ENCODE measurements at places on chromosomes 11 and 22. TPM values are rescaled to one million over a fixed set of nuclear protein-coding genes. Genes with fewer than 3 reads are reported as not detected.

GRCh38 chr11:48022445-48022844, 42.1 kb downstream of the PTPRJ start:
- DNase-seq: no peak

DNA sequence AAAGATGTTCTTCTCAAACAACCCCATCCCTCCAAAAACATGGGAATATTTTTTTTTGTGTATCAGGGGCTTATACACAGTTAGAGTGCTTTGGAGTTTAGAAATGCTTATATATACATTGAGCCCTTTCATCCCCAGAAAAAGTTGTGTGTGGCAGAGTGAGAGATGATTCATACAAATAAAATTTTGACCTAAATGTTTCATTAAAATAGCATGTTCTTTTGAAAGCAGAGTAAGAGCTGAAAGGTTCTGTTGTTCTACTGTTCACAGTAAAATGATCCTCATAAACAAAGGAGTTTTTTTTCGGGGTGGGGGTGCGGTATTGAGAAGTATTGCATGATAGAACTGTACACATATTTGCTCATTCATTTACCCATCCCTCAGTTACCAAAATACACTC, 512.4 kb downstream of the DLG2 start:
- no peak for DNase-seq

- no peak for DNase-seq
Observed at GRCh38 chr22:42170946-42171345, 40.3 kb upstream of the CYP2D6 start.

- DNase-seq: no peak
Observed at GRCh38 chr11:92475819-92476218, 251.2 kb downstream of the FAT3 start.

DNA sequence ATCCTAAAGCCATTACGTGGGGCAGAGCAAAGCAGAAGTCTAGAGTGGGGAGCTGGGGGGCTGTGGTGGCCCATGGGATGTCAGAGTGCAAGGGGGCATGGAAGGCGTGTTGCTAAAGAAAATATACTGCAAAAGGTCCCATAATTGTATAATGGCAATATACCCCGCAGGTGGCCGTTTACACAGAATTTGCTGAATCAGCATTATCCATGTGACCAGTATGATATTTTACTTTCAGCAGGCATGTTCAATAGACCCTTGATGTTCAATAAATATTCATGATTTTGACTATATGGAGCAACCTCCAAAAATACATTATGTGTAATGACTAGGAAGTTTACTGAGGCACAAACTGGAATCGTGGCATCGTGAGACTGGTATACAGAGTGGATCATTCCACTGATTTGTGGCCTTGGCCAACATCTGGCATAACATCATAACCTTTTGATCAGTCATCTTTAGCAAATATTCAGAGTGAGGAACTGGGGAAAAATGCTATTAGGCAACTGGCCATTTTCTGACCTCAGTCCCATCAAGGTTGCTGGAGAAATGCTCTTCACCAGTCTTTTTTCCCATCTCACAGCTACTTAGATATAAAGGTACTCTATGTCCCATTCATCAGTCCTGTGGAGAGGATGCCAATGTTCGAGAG, 29.3 kb upstream of the PPP2R1B start:
- DNase-seq: no peak

DNA sequence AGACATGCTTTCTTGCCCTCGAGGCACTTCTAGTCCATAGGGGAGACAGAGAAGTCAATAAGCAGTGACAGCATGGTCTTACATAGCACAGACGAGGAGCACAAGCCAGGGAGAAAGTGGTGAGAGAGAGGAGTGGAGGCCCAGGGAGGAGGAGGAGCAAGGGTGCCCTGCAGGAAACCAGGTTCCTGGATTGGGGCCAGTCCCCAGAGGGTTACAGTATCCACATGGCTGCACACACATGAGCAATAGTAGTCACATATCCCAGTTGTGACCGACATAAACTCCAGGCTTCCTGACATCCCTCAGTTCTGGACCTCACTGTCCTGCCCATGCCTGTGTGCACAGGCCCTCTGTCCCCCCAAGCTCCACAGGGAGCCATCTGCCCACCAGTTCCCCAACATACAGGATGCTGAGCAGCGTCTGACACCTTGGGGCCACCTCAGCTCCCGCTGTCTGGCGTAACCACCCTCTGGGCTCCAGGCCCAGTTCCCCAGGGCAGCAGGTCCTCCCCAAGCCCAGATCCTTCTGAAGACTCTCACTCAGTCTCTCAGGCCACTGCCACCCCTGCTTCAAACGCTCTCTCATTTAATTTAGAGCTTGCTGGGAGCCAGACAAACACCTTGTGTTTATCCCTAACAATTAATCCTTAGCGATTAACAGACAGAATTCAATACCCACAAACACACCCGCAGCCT, 53.7 kb downstream of the DSCAML1 start:
- no peak for DNase-seq

DNA sequence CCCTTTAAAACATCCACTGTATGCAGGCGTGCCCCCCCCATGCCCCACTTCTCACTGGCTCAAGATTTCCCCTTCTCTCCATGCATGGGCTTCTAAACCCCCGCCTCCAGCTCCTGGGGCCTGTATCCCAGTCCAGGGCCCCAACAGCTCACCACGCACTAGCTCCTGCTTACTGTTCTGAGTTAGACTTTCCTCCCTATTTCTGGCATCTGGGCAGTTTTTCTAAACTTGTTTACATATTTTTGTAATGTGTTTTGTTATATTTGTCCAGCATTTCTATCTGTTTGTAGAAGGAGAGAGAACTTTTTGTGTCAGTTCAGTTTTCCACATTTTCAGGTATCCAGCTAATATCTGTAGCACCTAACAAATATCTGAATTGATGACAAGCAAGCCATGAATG, 178.5 kb downstream of the SPON1 start:
- DNase-seq: no peak

- no peak for DNase-seq
Observed at GRCh38 chr22:41619979-41620588, 759 bp downstream of the DESI1 start.

DNA sequence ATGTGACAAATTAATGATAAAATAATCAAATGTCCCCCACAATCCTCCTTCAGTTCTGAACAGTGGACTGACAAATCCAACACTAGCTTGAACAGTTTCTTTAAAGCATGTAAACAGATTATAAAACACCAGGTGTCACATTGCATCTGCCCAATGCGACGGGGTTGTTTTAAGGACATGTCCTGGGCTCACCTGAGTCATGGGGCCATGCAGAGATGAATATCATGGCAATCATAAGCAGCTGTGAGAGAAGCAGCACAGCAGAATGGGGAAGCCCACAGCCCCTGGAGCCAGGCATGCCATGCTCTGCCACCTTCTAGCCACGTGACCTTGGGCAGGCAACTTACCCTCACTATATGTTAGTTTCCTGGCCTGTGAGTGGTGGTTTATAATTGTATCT, 93.9 kb upstream of the KCNA4 start:
- DNase-seq: no peak

GRCh38 chr11:74494916-74495315, 1.4 kb upstream of the LIPT2 start:
- DNase-seq: no peak

DNA sequence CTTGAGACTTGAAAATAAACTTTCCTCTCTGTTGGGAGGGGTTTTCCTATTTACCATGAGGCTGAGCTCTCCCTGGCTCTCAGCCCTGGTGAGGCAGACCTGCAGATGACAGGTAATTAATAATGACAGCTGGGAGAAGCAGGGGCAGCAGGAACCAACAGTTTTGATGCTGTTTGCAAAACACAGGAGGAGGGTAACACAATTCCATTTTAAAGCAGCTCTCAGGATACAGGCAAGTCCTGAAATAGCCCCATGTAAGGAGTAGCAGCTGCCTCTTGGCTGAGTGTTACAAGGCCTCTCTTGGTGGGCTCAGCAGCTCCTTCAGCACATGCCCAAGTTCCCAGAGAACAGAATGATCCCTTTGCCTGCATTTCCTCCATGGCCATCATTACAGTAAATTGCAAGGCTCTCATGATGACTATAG, 13.3 kb downstream of the PARVA start:
- DNase-seq: no peak

DNA sequence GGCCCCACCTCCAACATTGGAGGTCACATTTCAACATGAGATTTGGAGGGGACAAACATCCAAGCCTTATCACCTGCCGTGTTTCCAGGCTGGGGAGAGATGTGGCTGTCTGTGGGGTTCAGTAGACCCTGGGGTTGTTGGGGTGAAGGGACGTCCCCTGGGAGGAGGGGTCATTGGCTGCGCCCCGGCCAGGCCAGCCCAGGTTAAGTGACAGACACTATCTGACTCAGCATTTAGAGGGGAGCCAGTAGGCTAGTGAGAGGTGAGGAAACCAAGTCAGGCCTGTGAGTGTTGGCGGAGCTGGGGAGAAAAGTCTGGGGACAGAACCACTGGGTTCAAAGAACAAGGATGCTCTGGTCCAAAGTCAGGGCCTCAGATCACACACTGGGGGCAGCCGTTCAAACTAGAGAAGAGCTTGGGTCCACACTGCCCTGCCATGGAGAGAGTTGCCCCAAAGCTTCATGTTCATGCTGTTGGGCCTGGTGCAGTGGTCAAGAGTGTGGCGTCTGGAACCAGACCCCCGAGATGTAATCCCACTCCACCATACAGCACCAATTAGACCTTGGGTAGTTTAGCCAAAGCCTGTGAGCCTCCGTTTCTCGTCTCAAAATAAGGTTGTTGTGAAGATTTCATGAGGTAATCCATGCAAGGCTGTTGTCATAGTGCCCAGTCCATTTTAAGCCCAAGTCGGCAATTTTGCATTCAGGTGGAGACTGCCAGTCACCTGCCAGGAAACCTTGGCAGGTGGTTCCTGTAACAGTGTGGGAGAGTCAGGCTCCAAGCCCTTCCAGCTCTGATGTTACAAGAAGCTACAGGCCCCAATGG, 1289.6 kb downstream of the TBC1D22A start:
- no peak for DNase-seq

DNA sequence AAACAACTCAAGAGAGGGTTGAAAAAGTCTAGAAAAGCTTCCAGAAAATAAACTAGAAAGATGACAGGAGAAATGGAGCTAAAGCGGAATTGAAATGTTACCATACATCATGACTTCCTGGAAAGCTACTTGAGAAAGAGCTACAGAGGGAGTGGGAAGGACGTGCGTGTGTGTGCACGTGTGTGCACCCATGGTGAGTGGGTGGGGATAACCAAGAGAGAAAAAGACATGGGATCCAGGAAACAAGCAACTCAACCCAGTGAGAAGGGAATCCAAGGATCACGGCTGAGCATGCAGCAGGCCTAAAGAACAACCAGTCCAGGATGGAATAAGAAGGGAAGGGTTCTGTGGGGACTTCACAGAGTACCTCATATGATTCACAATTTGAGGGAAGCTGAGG, 21.6 kb downstream of the APOL1 start:
- DNase-seq: no peak

GRCh38 chr11:32886180-32886579, 6.4 kb upstream of the QSER1 start:
- no peak for DNase-seq

DNA sequence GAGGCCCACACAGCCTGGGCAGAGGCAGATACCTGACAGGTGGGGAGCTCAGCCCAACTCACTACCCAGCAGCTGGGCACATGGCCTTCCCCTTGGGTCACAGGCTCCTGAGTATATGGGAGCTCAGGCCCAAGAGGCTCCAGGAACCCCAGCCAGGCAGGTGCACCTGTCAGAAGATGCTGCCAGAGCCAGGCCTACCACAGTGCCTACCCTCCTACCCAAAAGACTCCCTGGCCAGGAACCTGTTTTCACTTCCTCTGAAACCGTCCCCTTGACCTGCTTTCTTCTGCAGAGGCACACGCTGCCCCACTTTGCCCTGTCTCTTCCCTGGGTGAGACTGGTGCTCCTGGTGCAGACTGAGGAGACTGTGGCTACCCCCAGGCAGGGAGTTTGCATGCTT, 2.9 kb downstream of the CHID1 start:
- DNase-seq: no peak

GRCh38 chr11:24312464-24313238, 184.2 kb upstream of the LUZP2 start:
- no peak for DNase-seq

DNA sequence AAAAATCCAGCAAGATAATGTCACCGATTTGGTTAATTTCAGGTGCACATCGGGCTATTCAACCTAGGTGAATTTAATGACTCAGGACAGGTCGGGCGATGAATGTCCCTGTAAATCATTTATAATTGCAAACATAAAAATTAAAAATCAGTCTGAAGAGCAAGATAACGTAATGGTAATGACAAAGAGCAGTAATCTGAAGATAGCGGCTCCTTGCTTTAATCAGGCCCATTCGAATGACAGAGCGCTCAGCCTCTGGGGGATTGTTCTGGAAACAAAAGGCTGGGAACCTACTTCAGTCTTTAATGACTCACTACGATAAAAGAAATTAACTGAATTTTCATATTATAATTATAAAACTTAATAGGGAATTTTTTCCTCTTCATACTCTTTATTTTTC, 61.3 kb downstream of the RCN1 start:
- no peak for DNase-seq

GRCh38 chr22:46693634-46694415, 44.2 kb downstream of the CERK start:
- DNase-seq: no peak

- no peak for DNase-seq
Observed at GRCh38 chr11:44125598-44125997, 30.1 kb downstream of the EXT2 start.

SCT gene
- total RNA-seq: 4.3 TPM

RIMBP3C gene
- total RNA-seq: 3.2 TPM

LAYN gene
- 2.6 TPM for total RNA-seq

CHKA gene
- 143 TPM for total RNA-seq

CHCHD10 gene
- total RNA-seq: 77.5 TPM

C1QTNF5 gene
- 8.0 TPM for total RNA-seq

OR5B21 gene
- not detected for total RNA-seq

ARHGAP32 gene
- 13.0 TPM for total RNA-seq

AQP11 gene
- 4.3 TPM for total RNA-seq

KCNQ1 gene
- total RNA-seq: 7.8 TPM

ALDH3B1 gene
- 0.45 TPM for total RNA-seq

Measured in cardiac muscle cell (in vitro differentiated cells and primary cell).